Stimulated activated CD4-positive, alpha-beta T cell treated with anti-CD3 and anti-CD28 coated beads, Interleukin-15, amount 100 ng/mL, for 1 hour (primary cell): ENCODE measurements at places on chromosomes 12 and 14.

GRCh38 chr12:59619461-59620240 lies 23.8 kb downstream of the SLC16A7 start:
- no peak for DNase-seq

DNA sequence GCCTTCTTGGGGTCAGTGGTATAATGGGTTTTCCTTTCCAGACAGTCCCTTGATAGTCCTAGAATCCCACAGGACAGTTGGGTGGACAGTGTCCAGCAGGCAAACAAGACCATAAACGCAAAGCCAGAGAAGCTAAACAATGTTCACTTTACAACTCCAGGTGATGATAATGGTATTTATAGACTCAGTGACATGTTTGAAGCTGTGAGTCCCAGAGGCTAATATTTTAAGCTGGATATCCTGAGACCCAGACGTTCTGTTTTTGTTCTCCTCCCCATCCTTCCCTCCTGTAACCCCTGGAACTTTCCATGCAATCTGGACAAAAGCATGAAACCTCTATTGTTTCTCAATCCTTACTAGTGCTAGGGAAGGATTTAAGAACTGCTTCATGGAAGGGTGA lies 121.0 kb downstream of the ZFP36L1 start:
- no peak for DNase-seq

DNA sequence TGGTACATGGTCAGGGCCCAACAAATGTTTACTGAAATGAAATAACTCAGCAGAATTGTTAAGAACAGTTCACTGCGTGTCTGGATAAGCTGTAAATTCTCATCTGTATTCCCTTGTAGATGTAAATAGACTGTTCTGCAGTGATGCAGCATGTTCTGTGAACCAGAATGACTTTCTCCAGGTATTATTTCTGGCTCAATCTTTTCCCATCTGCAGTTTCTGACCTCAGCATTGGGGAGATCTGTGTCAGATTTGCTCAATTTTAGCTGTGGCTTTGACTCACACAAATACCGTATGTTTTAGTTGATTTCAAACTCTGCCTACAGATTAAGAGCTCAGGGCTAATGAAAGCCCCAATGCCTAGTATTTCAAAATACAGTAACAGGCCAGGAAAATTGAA lies 49.2 kb upstream of the DICER1 start:
- no peak for DNase-seq

DNA sequence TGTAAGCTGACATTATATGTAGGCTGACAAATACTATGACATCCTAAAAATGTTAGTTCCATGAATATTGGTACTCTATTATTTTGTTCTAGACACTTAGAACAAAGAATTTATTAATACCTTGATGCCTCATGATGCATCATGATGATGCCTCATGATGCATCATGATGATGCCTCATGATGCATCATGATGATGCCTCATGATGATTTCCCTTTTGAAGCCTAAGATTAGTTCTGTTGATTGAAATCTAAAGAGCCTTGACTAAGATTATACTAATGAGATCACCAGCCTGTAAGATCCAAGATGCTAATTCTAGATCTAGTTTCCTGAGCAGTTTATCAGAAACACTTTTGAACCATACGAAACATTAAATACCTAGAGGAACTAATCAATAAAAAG lies 4.6 kb upstream of the CEP128 start:
- no peak for DNase-seq

DNA sequence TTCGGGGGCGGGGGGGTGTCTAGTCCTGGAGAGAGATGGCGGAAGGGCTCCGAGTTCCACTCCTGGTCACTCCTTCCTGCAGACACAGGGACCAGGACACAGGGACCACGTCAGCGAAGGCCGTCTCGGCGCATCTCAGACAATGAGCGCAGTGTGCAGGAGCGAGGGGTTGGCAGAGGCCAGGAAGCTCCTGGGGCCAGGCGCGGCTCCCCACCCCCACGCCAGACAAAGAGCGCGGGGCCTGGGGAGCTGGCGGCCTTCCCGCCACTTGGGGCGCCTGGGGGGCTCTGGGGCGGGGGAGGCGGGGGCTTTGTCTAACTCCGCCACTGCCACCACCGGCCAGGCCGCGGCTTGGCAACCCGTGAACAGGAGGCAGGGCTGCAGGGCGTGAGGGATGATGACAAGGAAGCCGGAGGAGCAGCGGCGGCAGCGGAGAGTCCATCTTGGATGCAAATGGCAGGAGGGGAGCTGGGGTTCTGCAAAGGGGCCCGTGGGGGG lies 2.2 kb downstream of the CDK2AP1 start:
- DNase-seq, result no peak

DNA sequence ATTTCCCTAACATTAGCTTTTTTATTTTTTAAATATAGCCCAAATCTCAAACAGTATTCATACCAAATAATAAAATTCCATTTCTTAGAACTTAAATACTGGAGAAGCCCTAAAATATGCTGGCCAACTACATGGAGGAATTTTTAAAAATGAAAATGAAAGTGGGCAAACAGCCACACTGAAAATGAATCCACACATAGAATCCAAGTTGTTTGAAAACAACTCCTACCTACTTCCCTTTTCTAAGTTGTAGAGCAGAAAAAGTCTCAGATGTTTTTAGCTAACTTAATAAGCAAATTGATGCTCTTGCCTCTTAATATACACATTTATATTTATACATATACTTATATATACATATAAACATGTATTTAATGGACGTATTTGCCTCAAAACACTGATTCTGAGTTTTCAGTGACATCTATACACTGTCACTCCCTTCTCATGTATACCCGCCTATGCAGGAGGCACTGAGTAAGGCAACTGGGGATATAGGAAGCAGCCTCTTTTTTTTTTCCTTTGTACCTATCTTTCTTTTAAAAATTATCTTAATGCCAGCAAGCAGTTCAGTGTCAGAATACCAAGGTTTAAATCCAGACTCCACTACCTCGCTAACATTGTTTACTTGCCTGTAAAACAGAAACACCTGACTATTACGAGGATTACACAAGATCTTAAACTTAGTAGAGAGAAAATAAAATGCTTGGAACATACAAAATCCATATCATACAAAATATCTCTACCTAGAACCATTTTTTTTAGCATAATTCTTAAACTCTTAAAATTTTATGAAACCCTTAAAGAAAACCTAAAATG lies 13.3 kb downstream of the DICER1 start:
- DNase-seq, result no peak

GRCh38 chr12:101793401-101793800 lies 37.4 kb downstream of the GNPTAB start:
- DNase-seq, result no peak

DNA sequence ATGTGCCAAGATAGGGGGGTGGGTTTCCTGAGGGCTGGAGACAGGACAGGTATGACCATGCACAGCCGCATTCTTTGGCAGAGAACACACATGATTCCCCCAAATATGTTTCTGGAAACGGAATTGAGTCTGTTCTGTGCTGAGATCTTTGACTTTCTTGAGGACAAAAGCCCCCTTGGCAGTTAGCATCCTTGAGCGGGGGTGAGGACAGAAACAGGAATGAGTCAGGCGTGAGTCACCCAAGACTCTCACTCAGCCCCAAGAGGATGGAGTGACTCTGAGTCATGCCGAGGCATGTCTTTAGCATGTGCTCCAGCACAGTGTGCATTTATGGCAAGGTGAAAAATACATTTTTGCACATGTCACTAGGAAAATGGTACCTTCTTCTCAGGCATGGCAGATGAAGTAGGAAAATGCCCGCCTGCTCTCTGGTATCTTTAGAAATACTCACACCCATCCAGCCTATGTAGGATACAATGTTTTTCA lies 52.1 kb downstream of the DAD1 start:
- DNase-seq, result peak; percentile 56

- no peak for DNase-seq
Observed at GRCh38 chr14:106493962-106494823, 967.8 kb downstream of the TMEM121 start.

DNA sequence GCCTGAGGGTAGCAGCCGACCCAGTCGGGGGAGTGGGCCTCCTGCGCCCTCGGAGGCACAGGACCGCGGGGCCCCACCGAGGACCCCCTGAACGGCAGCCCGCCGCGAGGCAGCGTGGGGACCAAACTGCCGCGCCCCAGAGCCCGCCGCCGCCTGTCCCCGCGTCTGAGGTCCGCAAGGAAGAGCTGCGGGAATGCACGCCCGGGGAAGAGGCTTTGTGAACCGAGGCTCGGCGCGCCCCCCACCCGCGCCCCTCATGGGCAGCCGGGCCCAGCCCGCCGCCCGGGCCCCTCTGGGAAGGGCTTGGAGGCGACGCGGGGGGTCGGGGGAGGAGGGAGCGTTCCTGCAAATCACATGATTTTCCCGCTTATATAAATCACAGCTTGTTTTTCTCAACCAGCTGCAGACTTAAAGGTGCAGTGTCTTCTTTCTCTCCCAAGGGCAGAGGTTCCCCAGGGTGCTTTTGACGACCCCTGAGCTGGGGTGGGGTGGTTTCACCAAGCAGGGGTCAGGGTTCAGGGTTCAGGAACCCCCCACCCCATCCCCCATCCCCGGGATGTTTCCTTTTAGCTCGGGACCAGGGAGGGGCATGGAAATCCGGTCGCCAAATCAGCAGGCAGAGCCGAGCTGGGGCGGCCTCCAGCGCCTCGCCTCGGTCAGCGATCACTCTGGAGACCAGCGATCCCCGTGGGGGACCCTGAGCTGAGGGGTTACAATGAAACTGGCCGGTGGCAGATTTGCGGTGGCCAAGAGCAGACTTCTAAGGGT lies 44.7 kb upstream of the ATP23 start:
- no peak for DNase-seq

GRCh38 chr12:10612984-10613348 lies 443 bp downstream of the MAGOHB start:
- DNase-seq, result no peak

- no peak for DNase-seq
Observed at GRCh38 chr12:64147875-64148274, 74.2 kb downstream of the KICS2 start.

DNA sequence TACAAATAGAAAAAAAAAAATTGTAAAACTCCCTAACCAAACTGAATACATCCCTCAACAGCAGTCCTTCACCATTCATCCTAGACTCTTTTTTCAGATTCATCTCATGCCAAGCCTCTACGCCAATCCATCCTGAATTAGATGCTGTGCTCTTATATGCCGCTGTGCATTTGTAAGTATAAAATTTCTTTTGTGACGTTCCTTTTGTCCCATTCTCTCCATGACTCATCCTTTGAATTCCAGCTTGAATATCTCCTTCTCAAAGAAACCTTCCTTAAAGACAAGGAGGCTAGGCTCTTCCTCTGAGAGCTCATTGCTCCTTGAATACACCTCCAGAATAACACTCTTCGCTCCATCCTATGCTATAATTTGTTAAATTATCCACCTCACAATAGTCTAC lies 359.2 kb downstream of the RMST start:
- no peak for DNase-seq

- no peak for DNase-seq
Observed at GRCh38 chr14:30748343-30748742, 126.0 kb upstream of the COCH start.

DNA sequence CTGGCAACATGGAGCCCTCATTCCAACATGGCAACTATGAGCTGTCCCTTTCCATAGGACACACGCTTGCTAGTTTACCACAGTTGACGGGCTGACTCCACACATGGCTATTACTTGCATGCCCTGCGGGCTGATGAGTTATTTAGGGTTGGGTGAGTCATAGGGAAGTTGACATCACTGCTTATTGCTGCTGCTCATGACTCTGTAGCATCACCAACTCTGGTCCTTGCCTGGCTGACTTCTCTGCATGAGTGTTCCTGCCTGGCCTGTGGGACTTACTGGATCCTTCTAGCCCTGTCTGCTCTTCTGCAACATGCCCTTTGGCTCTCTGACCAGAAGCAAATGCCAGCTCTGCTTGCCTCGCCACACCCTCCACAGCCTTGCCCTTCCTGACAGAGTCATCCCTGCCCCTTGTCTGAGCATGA lies 199.5 kb downstream of the ANO6 start:
- no peak for DNase-seq
